IMR-90 (cell line): ENCODE measurements at places on chromosomes 3 and 15. TPM values are rescaled to one million over a fixed set of nuclear protein-coding genes. Genes with fewer than 3 reads are reported as not detected.

- no peak for DNase-seq
- peaks cover 5% of the 10 kb centered on the region for H3K4me1 ChIP-seq
- no peak overlapping the region for H3K4me3 ChIP-seq
- no peak overlapping the region for H3K27ac ChIP-seq
Observed at GRCh38 chr15:57035664-57036063, 117.2 kb downstream of the TCF12 start.

DNA sequence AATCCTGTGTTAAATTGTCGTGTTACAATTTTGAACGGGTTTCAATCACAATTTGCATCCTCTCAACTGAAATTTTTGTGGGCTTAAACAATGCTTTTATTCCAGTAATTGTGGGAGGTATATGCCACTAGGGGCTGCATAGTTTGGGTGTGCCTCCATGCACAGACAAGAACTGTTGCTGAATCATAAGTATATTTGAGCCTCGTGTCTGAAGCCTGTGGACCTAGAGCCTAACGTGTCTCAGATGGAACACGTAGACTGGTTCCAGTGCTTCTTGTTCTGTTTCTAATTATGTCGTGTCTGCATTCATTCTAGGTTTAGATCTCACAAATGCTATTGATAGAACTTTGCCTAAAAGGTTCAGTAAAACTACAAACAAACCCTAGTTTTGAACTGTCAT is 363.4 kb downstream of the RBMS3 start:
- peaks cover 4% of the 10 kb centered on the region; the same call in 1 of the 2 replicates for H3K4me1 ChIP-seq
- no peak for DNase-seq
- H3K27ac ChIP-seq, result no peak overlapping the region

GRCh38 chr3:77935418-77935817 is 895.5 kb downstream of the ROBO2 start:
- no peak overlapping the region for H3K27ac ChIP-seq
- no peaks in the 10 kb centered on the region for H3K27me3 ChIP-seq
- H3K4me1 ChIP-seq, result no peaks in the 10 kb centered on the region
- no peak for DNase-seq

Gene SH3BP5
- 14.0 and 14.2 TPM in 2 replicates for total RNA-seq

GRCh38 chr3:189838291-189838690 is 207.1 kb downstream of the TP63 start:
- DNase-seq, result no peak
- no peak overlapping the region for H3K27ac ChIP-seq
- no peaks in the 10 kb centered on the region for H3K36me3 ChIP-seq
- H3K4me1 ChIP-seq, result 0 out of 2 replicates have a peak, but pooled peaks cover 1% of the 10 kb centered on the region
- H3K27me3 ChIP-seq, result peaks cover 1% of the 10 kb centered on the region; the same call in 1 of the 2 replicates

GRCh38 chr3:114567771-114568170 is 273.9 kb downstream of the TIGIT start:
- no peaks in the 10 kb centered on the region for H3K36me3 ChIP-seq
- H3K4me1 ChIP-seq, result peaks cover 4% of the 10 kb centered on the region; the same call in 1 of the 2 replicates
- DNase-seq, result no peak
- no peak overlapping the region for H3K27ac ChIP-seq

Gene SLC9A9
- total RNA-seq, result 2.3 and 4.2 TPM in 2 replicates

- H3K4me1 ChIP-seq, result no peaks in the 10 kb centered on the region
- H3K27me3 ChIP-seq, result no peaks in the 10 kb centered on the region
- peaks cover 62% of the 10 kb centered on the region for H3K36me3 ChIP-seq
- no peak for DNase-seq
- no peak overlapping the region for H3K4me3 ChIP-seq
- H3K27ac ChIP-seq, result no peak overlapping the region
Observed at GRCh38 chr3:183799461-183799860, 25.9 kb downstream of the MAP6D1 start.

Gene LSAMP
- 7.9 and 8.1 TPM in 2 replicates for total RNA-seq

DNA sequence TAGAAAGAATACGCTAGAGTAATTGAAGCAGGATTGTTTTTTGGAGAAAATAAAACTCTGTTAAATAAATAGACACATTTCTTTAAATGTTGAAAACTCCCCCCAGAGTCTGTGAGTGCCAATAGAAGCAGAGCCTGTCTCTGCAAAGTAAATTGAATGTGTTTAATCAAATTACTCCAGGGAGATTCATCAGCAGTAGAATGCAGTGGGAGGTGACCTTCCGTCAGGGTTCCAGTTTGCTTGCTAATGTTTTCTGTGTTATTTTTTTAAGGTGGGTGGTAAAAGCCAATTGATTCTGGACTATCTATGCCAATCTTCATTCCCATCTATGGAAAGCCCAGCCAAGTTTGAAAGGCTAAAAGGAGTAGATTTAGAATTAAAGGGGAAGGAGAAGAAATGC is 612.4 kb upstream of the GRM7 start:
- no peak overlapping the region for H3K4me3 ChIP-seq
- H3K4me1 ChIP-seq, result no peaks in the 10 kb centered on the region
- no peak overlapping the region for H3K27ac ChIP-seq
- no peak for DNase-seq
- no peaks in the 10 kb centered on the region for H3K36me3 ChIP-seq
